Glutamatergic neuron (in vitro differentiated cells): ENCODE measurements at places on chromosomes 1 and 21.

DNA sequence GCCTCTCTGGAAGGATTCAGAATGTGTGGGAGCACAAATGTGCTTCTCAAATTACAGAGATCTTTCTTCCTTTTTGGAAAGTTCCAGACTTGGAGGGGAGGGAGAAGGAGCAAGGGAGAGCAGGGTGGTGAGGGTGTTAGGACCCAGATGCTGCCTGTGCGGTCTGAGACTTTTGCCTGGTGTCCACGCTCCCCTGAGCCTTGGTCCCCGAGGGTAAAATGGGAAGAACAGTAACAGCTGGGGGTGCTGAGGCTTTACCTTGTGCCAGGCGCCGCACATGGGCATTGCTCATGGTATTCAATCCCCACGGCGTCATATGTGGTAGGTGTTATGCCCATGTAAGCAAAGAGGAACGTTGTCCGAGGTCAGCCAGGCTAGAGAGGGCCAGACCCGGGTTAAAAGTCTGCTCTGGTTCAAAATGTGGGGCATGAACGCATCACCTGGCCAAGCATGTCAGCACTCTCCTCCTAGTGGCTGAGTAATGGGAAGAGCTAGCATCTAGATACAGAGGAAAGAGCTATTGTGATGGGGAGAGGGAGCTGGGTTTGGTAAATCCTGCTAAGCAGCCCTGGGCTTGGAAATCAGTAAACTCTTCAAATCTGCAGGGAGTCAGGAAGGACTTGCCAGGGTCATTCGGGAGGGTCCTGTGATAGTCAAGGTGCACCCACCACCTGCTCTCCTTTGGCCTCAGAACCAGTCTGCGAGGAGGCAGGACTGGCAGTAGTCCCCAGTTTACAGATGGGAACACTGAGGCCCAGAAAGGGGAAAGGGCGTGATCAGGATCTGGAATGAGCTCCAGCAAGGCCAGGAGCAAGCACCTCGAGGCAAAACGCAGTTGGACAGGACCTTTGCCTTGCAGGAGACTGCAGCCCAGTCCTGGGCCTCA lies 4.5 kb upstream of the RUNX3 start:
- DNase-seq: no peak

GRCh38 chr1:208222376-208223126 lies 21.6 kb downstream of the PLXNA2 start:
- no peak for DNase-seq

DNA sequence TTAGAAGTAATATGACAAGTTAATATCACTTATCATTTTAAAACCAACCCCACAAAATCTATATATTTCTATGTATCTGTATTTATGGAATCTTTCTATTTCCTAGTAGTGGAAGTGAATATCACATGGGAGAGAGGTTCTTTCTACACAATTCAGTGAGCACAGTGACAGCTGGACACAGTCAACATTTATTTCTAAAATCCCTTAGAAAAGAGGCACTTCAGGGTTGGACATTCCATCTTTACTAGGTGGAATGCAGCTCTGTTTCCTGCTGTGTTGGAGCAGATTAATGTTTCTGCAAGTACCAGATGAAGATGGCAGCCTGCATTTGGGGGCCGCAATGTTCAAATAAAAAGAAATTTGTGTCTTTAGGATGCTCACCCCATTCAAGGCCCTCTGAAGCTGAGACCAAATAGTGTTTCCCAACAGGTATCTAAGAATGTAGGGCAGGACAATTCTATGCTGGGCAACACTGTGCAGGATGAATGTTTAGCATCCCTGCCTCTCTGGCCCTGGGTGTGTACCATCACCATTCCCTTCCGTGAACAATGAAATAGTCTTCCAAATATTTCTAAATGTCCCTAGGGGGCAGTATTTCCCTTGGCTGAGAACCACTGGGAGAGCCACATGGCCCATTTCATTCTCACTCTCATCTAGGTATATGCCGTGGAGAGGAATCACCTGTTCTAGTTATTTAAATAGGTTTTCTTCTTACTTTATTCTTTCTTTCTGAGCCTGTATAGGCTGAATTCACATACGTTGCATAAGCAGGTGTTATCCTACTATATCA lies 394.8 kb downstream of the PRDM2 start:
- no peak for DNase-seq

DNA sequence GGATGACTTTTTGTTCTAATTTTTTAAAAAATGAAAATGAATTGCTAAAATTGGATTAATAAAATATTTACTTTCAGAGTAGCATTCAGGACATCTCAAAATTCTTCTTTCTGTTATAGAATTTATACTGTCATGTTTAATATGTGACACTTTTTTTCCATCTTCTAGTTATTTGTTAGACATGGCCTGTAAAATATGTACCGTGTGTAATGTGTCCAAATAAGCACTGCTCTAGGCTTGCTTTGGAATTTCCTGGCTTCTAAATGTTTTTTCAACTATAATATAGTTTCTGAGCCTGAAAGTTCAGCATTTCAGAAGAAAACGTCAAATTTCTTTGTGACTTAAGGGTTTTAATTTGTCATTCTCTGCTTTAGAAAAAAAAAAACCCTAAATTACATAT lies 243.6 kb downstream of the DNM3 start:
- no peak for DNase-seq

DNA sequence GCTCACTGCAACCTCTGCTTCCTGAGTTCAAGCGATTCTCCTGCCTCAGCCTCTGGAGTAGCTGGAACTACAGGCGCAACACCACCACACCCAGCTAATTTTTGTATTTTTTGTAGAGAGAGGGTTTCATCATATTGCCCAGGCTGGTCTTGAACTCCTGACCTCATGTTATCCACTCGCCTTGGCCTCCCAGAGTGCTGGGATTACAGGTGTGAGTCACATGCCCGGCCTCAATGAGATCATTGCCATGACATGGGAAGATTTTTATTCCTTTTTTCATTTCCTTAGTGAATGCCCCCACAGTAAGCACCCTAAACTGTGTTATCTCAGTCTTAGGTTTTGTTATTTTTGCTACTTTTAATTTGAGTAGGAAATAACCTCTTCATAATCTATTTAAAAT lies 977.9 kb downstream of the BRINP3 start:
- DNase-seq: no peak

DNA sequence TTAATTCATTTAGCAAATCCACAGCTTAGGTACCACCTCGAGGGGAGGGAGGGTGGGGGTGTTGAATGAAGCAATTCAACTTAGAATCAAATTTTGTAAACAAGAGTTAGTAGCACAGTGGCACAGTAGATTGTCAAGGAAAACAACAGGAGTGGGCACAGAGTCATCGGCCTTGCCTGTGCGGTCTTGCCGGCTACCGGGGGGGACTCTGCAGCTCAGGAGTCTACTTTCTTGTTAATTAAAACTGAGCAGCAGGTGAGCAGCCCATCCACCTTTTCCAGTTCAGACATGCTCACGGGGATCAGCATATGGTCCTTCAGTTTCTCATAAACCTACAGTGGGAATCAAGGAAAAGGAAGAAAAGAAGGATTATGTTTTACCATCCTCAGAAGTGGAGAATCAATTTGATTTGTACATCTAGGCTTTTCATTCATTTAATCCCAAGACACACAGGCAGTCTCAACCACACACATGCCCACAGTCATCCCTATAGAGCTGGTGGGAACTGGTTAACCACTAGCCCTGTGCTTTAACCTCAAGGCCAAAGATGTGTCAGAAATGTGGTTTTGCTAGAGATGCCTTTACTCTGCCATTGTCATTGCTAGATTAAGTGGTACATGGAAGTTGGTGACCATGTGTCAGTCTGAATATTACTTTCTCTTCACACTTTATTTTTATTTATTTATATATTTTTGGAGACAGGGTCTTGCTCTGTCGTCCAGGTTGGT lies 45.0 kb upstream of the BCL10 start:
- no peak for DNase-seq
